ENCODE measurements at places on chromosomes 6 and 20. TPM values are rescaled to one million over a fixed set of nuclear protein-coding genes. Genes with fewer than 3 reads are reported as not detected.

PRSS35 gene
- 1.3 TPM for total RNA-seq

DNA sequence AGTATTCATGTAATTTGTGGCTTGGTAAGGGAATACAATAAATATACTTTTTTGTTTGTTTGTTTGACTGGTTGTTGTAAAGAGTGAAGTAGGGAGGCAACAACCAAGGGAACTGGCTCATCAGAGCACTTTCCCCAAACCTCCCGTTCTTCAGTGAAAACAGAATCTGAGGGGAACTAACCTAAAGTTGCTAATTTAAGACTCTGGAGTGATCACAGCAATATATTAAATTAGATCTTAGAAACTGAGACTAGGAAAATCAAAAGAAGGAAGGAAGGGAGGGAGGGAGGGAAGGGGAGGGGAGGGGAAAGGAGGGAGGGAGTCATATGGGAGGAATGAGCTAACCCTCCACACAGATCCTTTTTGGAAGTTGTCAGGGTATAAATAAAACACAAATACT, 144.9 kb downstream of the SYNDIG1 start:
- H3K36me3 ChIP-seq, result no peaks in the 10 kb centered on the region
- no peaks in the 10 kb centered on the region for H3K4me1 ChIP-seq
- peaks cover 17% of the 10 kb centered on the region for H3K27me3 ChIP-seq
- DNase-seq, result no peak

DNA sequence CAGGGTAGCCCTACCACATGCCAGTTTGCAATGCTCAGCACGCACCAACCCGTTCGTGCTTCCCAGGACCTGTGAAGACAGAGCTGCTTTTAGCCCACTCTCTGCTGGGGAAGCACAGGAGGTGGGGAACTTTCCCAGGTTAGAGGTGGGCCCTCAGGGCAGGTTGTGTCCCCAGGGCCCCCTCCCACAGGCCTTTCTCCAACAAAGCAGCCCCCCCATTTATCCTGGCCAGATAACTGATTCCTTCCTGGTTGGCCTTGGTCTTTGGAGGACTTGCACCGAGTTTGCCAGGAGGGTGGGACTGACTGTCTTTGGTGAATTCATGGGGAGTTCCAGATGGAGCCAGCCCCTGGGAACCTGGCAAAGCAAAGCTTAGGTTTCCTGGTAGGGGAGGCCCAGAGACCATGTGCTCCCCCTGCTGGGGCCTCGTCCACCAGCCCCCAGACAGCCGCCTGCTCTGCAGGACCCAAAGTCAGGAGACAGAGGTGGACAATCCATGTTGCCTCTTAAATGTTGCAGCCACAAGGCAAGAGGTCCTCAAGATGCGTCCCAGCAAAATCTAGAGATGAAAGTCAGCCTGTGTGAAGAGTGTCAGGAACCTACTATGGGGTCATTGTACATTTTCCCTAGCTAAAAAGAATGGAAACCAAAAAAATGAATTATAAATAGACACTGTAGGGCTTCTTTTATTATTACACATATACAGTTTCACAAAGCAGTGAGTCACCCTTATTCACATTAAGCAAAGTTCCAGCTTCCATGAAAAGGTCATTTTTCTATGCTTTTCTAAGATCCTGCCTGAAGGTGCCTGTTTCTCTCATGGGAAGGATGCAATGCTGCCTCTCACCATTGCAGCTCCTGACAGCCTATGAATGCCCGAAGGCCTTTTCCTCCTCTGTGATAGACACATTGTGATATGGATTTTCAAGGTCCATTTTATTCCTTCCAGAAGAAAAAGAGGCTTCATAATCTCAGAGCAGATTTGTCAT, 497.8 kb downstream of the PREX1 start:
- H3K27ac ChIP-seq, result no peak overlapping the region
- H3K4me3 ChIP-seq, result no peak overlapping the region
- peaks cover 7% of the 10 kb centered on the region for H3K27me3 ChIP-seq

- H3K27ac ChIP-seq, result no peak overlapping the region
- DNase-seq, result no peak
Measured at GRCh38 chr6:41426438-41426851, 91.0 kb downstream of the NCR2 start.

SLC35D3 gene
- not detected for total RNA-seq

DNA sequence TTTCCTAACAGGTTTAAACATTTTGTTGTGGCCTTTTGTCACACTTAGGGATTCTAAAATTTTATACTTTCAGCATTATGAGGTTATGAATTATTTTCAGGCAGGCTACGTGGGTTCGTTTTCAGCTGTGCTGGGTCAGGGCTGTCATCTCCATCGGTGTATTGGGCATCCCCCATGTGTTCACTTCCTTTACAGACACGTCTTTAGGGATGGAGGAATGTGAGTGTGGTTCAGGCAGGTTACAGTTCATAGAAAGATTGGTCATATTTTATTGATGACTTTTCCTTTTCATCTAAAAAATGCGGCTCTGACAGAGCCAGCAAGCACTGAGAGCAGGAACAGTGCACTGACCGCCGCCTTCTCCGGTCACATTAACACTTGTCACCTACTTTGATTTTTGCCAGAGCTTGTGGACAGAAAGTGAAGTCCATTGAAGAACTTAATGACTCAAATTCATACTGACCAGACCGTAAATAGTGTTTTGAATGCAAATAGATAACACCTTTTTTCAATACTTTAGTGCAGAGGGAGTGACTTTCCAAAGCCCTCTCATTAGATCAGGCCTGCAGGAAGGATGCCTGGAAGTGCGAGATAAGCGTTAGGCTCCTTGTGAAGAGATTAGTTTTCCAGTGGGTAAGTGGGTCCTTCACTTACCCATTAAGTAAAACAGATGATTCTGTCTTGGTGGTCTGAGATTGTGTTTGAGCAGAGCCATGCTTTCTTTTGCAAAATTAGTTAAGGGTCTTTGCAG, 113.1 kb downstream of the TIAM2 start:
- H3K27ac ChIP-seq, result no peak overlapping the region
- no peak for DNase-seq
- no peak overlapping the region for H3K4me3 ChIP-seq
- no peaks in the 10 kb centered on the region for H3K36me3 ChIP-seq

DNA sequence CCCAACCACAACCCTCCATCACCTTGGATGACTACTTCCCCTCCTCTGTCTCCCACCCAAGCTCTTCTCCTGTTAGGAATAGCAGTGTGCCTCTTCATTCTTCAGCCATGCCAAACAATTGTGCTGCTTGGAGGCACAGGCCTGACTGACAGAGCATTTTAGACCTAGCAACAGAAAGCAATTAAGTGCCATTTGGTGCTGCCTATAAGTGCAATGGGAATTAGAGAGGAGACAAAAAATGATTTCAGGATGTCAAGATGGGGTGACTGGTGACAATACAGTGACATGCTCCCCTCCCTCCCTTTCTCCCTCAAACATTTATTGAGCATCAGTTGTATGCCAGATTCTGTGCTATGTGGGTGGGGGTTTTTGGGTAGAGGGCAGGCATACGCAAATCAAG, 322.6 kb upstream of the MOCS1 start:
- H3K36me3 ChIP-seq, result no peaks in the 10 kb centered on the region
- no peaks in the 10 kb centered on the region for H3K4me1 ChIP-seq
- H3K27me3 ChIP-seq, result no peaks in the 10 kb centered on the region
- DNase-seq, result no peak

GRCh38 chr6:147077251-147077650, 127.0 kb upstream of the STXBP5 start:
- no peaks in the 10 kb centered on the region for H3K27me3 ChIP-seq
- no peak overlapping the region for H3K4me3 ChIP-seq
- H3K36me3 ChIP-seq, result no peaks in the 10 kb centered on the region

GLP1R gene
- not detected for total RNA-seq

- H3K36me3 ChIP-seq, result no peaks in the 10 kb centered on the region
- H3K4me1 ChIP-seq, result no peaks in the 10 kb centered on the region
- H3K4me3 ChIP-seq, result no peak overlapping the region
Measured at GRCh38 chr6:23964865-23965264, 161.2 kb upstream of the NRSN1 start.

- H3K4me1 ChIP-seq, result peaks cover 21% of the 10 kb centered on the region
- peak overlapping the region; percentile 12 for H3K4me3 ChIP-seq
- no peaks in the 10 kb centered on the region for H3K27me3 ChIP-seq
- DNase-seq, result no peak
Measured at GRCh38 chr6:167934426-167934864, 63.0 kb upstream of the KIF25 start.

DNA sequence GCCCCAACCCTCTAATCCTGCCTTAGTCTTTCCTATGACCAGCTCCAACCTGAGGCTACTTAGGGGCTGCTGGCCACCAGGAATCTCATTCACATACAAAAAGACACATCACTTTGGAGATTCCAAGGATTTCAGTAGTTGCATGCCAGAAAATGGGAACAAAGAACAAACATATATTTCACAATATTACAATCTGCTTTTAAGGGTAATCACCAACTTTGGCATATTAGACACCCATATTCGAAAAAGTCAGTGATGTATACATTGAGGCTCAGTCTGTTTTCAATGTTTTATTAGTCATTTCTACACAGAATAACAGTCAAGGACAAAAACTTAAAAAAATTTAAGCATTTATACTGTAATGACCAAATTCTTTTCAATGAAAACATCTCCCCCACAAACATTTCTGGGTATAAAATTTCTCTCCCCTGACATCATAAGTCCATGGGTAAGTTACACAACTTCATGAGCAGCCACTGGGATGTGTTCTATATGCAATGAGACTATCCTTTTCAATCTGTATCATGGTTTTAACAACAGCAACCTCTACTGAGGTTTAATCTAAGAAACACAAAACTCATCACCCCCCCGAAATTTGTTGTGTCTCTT, 103.5 kb downstream of the MAP7 start:
- no peaks in the 10 kb centered on the region for H3K4me1 ChIP-seq
- no peak overlapping the region for H3K27ac ChIP-seq
- DNase-seq, result no peak
- H3K4me3 ChIP-seq, result no peak overlapping the region
- no peaks in the 10 kb centered on the region for H3K27me3 ChIP-seq
- no peaks in the 10 kb centered on the region for H3K36me3 ChIP-seq

LAMP5 gene
- total RNA-seq, result 0.49 TPM

DNA sequence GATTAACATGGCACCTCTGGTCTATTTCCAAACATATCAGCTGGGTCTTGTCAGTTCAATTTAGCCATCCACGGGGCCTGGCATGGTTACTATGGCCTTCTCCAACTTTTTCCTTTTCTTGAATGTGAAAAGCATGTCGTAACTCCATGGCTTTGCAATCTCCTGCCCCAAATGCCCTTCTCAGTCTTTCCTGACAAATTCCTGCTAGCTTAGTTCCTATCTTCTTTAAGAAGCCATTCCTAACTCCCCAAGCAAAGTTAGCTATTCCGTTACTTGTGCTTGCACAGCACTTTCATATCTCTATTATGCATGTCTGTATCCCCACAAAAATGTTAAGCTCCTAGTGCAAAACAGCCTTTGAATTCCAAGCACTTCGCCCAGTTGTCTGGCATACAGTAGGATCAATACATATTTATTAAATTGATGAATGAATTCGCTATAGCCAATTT, 105.6 kb downstream of the AIG1 start:
- DNase-seq, result no peak
- no peaks in the 10 kb centered on the region for H3K36me3 ChIP-seq
- no peaks in the 10 kb centered on the region for H3K4me1 ChIP-seq
- H3K27ac ChIP-seq, result no peak overlapping the region
- H3K4me3 ChIP-seq, result no peak overlapping the region

PGC gene
- total RNA-seq, result 1,050 TPM

ID4 gene
- total RNA-seq, result 35.2 TPM

MLN gene
- not detected for total RNA-seq

DNA sequence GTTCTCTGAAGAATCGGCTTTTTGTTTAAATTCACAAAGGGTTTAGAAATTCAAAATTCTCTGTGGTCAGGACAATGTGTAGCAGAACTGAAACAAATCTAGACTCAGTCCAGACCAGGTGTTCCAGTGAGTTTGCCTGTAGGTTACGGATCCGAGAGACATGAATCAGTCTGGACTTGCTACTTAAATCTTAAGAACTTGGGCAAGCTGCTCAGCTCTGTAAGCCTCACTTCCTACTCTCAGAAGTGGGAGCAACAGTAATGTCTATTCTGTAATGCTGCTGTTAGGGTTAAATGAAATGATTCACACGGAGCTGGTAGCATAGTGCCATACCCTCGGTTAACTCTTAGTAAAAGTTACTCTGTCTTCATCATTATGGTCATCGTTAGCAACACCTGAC, 37.7 kb downstream of the HECA start:
- no peak for DNase-seq
- H3K27me3 ChIP-seq, result no peaks in the 10 kb centered on the region
- H3K4me1 ChIP-seq, result no peaks in the 10 kb centered on the region
- no peak overlapping the region for H3K27ac ChIP-seq
- peaks cover 45% of the 10 kb centered on the region for H3K36me3 ChIP-seq
- H3K4me3 ChIP-seq, result no peak overlapping the region

DNA sequence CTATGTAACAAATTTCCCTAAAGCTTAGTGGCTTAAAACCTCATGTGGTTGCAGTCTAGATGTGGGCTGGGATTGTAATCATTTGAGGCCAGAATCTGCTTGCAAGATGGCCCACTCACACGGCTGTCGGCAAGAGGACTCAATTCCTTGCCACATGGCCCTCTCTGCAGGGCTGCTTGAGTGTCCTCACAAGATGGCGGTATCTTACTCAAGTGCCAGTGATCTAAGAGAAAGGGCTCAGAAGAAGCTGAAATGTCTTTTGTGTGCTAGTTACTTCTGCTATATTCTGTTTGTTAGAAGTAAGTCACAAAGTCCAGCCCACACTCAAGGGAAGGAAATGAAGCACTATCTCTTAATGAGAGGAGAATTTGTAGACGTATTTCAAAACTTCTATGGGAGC, 47.1 kb upstream of the PMEPA1 start:
- no peaks in the 10 kb centered on the region for H3K27me3 ChIP-seq
- H3K4me3 ChIP-seq, result no peak overlapping the region
- H3K36me3 ChIP-seq, result no peaks in the 10 kb centered on the region

NEU1 gene
- 81.0 TPM for total RNA-seq

GRCh38 chr6:162463576-162463975, 264.0 kb downstream of the PRKN start:
- no peak overlapping the region for H3K4me3 ChIP-seq
- H3K27ac ChIP-seq, result no peak overlapping the region

RAB32 gene
- total RNA-seq, result 36.8 TPM

DNA sequence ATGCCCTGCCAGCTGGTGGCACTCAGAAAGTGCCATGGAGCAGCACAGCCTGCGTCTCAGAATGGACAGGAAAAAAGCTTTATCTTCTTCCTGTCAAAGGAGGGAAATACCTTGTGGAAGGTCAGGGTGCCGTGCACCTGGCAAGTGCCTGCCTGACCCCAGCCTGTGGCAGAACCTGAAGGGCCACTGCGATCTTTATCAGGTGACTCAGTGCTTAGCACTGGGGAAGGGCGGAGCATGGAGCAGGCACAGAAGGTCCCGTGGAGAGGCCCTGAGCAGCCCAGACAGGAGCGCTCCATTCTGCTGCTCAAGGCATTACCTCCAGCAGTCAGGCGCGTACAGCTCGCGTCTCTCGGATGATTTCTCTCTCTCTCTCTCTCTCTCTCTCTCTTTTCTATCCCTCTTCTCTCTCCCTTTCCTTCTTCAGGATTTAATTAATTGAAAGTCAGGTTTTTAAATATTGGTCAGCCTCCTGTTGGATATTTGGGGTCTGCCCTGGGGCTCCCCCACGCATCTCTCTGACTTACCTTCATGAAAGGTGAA, 31.7 kb downstream of the FOXC1 start:
- DNase-seq, result peak; percentile 74
- no peaks in the 10 kb centered on the region for H3K36me3 ChIP-seq
- no peak overlapping the region for H3K4me3 ChIP-seq
